HTR-8/SVneo (cell line): ENCODE measurements at places on chromosomes 2 and 18.
A peak's percentile ranks its signal among the peaks of the same experiment; 100 is the strongest.

DNA sequence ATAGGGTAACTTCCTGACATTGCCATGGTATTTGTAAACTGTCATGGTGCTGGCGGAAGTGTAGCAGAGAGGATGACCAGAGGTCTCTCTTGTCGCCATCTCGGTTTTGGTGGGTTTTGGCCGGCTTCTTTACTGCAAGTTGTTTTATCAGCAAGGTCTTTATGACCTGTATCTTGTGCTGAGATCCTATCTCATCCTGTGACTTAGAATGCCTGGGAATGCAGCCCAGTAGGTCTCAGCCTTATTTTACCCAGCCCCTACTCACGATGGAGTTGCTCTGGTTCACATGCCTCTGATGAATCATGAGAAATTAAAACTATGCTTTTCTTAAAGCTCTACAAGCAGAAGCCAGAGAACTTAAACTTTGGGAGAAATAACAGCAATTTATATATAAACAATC is 12.7 kb upstream of the NFU1 start:
- DNase-seq: no peak

- no peak for DNase-seq
These were observed 122.8 kb upstream of the SH3BP4 start for GRCh38 chr2:234829074-234829455.

DNA sequence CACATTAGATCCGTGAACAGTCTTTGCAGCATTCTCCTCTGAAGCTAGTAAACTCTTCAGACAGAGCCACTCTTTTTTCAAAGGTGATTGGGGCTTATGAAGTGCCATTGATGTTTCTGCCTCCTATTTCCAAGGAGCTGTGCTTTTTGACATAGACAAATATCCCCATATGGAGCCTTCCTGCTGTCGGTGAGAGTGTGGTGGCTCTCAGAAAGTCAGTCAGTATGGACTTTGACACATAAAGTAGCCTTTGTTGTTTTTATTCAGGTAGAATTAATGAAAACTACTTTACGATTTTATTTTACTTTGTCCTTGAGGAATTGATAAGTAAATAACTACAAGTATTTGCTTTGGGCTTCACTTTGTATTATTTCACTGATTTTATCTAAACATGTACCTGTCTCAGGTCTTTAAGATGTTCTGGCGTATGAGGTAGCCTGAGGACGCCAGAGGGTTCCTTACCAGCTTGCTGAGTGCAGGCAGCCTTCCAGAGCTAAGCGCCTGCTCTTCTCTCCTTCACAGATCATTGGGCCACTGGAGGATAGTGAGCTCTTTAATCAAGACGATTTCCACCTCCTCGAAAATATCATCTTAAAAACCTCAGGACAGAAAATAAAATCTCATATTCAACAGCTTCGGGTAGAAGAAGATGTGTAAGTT is 69.7 kb downstream of the UGGT1 start:
- DNase-seq: no peak

DNA sequence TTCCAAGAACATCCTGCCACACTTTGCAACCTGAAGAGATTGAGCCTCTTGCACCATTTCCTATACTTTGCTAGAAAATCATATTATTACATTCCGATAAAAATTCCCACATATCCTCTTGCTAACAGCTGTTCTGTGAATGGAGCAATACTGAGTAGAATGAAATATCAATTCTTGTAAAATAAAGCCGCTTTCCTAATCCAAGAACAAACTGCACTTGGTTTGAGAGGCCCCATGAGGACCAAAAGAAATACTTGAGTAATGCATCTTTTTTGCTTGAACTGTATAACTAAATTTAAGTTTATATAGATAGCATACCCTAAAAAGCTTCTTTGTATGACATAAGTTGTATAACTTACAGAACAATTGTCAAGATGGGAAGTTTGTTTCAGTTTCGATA is 632.4 kb upstream of the SLC8A1 start:
- no peak for DNase-seq

GRCh38 chr2:150732064-150732463 is 244.6 kb upstream of the RND3 start:
- DNase-seq: peak; percentile 10

GRCh38 chr18:56702946-56703345 is 51.8 kb downstream of the WDR7 start:
- DNase-seq: peak; percentile 9

DNA sequence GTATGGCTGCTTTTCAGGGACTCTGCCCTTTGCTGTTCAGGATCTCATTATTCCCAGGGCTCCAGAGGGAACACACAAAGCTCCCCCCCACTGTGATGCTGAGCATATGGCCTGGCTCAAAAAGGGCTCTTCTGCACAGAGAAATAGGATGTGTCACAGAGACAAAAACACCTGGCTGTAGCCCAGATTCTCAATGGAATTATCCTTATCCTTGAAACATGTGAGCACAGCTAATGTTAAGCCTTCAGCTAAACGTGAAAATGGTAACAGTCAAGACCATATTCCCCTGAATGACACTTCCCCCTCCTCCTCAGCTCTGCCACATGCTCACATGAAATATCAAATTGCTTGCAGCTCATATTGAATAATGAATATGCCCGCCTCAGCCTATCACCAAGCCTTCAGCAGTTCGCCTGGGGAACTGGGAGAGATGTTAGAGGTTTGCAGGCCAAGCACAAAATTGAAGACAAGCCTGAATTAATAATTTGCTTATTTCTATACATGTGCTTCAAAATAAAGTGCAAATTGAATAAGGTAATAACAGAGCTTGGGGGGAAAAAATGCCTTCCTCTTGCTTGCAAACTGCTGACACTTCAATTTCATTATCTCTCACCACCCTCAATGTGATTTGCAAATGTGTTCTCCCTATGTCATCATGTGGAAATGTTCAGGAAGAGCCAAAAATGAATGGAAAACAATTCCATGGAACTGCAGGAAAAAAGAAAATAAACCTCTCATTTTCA is 181.0 kb upstream of the HNRNPA3 start:
- DNase-seq: no peak

- peak; percentile 42 for DNase-seq
These were observed 237.3 kb downstream of the OSR1 start for GRCh38 chr2:19120941-19121750.

DNA sequence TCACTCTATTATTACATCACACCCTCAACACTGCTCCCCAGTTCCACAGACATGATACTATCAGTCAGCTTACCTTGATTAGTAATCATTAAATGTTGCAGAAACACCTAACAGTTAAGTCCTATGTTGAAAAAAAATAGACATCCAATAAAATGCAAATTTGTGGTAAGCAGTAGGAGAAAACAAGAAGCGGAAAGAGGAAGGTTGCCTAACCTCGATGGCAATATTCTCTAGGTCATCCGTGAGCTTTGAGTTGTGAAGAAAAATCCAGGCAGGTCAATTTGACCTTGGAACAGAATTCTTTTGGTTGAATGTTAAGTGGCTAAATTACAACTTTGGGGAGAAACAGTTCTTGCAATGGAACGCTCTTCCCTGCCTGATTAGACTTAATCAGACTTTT is 264.4 kb downstream of the AFF3 start:
- DNase-seq: no peak

DNA sequence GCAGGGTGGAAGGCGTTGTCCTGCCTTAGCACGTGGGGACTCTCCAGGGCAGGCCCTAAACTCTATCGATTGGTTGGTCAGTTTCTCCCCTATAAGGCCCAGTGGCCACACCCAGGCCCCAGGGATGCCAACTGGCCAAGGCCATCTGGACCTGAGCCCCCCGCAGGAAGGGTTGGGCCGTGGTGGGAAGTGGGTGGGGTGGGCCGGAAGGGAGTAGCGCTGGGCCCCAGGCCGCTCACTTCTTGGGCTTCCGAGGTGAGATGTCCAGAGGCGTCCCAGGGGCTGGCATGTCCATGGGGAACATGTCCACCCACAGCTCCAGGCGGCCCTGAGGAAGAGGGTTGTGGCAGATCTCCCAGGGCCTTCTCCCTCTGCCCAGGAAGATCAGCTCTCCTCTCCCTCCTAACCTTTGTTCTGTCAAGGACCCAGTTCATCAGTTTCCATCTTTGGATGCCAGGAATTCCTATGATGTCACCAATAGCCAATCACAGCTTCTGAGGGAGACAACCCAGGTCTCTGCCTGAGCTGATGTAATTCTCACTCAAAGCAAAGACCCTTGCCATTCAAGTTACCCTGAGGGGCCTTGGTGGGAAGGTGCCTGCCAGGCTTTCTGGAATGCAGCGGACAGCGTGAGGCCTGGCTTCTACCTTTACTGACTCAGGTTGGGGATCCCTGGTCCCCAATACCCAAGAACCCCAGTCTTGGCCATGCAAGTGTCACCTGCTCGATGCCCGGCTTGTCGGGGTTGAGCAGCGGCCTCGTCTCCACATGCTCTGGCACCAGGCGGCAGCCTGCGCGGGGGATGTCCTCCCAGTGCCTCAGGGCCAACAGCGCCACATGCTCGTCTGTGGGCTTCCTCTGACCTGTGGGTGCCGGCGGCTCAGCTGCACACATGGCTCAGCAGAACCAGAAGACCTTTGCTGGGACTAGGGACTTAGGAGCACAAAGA is 14.4 kb downstream of the OTOF start:
- peak; percentile 43 for DNase-seq

DNA sequence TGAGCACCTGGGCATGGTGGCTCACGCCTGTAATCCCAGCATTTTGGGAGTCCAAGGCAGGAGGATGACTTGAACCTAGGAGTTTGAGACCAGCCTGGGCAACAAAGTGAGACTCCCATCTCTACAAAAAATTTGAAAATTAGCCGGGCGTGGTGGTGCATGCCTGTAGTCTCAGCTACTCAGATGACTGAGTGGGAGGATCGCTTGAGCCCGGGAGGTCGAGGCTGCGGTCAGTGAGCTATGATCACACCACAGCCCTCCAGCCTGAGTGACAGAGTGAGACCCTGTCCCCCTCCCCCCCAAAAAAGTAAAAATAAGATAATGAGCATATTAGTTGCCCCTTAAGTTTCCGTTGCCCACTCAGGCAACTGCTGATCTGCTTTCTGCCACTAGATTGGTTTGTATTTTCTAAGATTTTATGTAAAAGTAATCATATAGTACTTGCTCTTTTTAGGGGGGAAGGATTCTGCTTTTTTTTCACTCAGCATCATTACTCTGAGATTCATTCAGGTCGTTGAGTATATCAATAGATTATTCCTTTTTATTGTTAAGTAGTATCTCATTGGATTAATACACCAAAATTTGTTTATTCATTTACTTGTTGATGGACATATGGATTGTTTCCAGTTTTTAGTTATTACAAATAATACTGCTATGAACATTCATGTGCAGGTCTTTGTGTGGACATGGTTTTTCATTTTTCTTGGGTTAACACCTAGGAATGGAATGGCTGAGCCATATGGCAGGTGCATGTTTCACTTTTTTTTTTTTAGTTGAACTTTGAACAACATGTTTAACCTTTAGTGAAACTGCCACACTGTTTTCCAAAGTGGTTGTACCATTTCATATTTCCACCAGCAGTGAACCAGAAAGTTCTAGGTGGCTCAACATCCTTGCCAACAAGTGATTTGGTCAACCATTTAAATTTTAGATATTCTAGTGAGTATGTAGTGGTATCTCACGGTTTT is 75.0 kb upstream of the SPRED2 start:
- DNase-seq: no peak

DNA sequence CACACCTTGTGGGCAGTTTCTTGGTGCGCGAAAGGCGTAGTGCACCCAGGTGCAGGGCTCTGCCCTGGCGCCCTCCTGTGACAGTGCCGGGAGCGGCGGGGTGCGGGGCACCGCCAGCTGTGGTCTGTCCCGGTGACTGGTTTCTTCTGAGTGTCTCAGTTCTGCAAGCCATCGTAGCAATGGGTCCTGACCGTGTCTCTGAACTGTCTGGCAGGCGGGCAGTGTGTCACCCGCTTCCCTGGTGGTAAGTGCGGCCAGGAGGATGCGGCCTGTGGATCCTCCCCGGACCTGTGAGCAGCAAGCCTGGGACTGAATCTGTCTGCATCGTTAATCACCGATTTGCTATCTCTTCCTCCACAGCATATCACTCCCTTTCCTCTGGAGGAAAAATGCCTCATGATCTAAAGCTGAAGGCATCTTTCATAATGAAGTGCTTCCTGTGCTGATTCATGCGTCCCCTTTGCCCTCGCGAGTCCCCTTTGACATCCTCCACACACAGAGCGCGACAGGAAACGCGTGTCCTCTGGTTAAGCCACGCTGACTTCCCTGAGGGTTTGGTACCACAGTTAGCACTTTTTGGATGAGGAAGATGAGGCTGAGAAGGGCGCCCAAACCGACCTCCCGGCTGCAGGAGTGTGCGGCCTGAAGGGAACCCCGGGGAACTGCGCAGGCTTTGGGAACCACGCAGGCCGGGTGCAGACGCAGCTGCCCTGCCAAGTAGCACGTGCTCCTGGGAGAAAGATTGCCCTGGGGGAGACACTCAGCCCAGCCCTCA is 416.0 kb upstream of the HS6ST1 start:
- DNase-seq: peak; percentile 49

DNA sequence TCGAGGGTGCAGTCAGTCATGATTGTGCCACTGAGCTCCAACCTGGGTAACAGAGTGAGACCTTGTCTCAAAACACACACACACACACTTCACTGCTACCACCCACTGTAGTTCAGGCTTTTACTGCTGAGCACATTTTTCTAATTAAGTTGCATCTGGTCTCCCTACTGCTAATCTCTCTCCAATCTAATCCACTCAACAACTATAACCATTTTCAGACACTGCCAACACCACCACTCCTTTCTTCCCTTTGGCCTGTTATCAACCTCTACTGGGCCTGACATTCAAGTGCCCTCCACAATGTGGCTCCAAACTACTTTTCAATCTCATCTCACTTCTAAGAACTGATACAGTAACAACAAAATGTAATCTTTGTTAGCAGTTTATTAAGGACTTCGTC is 44.8 kb downstream of the RMP24 start:
- no peak for DNase-seq

DNA sequence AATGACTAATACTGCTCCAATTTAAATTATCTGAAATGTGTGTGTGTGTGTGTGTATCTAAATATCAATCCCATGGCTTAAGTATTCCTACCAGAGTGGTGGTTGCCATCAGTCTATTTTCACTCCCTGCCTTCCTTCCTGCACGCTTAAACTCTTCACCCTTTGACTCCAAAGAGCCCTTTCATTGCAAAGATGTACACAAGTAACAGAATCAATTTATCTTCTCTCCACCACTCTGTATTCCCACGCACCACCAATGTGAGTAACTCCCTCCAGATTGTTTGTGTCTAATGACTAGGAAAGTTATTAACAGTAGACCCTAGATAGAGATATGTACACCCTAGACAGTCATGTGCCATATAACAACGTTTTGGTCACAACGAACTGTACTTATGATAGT is 42.8 kb downstream of the ARL6IP6 start:
- no peak for DNase-seq
